ENCODE measurements at places on chromosomes 4 and X. TPM values are rescaled to one million over a fixed set of nuclear protein-coding genes. Genes with fewer than 3 reads are reported as not detected.

- DNase-seq: no peak
These were observed 50.4 kb upstream of the RPA4 start for GRCh38 chrX:96833333-96833732.

DNA sequence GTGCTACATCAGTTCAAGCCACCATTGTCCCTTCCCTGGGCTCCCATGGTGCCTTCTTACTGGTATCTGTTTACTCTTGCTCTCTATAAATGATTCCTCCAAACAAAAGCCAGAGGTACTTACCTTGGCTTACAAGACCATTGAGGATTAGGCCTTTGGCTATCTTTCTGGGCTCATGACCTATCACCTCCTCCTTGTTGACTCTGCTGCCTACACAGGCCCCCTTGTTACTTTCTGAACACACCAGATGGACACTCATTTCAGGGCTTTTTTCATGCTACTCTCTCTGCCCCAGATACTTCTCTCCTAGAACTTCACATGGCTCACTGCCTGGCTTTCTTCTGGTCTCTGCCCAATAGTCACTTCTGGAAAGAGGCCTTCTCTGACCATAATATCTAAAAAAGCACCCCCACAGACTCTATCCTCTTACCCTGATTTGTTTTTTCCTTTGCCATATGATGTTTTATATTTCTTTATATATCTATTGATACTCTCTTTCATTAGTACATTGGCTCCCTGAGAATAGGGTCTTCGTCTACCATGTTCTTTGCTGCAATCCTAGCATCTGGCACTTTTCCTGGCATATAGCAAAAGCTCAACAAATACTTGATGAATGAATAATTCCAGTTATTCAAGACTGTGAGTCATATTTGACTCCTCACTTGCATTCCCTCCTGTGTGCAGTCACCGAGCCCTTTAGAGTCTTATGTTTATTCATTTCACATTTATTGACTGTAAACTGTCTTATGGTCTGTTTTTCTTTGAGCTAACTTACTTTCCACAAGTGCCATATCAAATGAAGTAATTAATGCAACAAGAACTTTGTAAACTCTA is 27.1 kb upstream of the TAPT1 start:
- DNase-seq: no peak

The CLCN5 gene
- 6.4 TPM for total RNA-seq

The PABPC1L2B gene
- not detected for total RNA-seq

The ODAPH gene
- not detected for total RNA-seq

- DNase-seq: no peak
These were observed 125.0 kb downstream of the SPCS3 start for GRCh38 chr4:176444741-176445140.

The AR gene
- total RNA-seq: 53.6 TPM

DNA sequence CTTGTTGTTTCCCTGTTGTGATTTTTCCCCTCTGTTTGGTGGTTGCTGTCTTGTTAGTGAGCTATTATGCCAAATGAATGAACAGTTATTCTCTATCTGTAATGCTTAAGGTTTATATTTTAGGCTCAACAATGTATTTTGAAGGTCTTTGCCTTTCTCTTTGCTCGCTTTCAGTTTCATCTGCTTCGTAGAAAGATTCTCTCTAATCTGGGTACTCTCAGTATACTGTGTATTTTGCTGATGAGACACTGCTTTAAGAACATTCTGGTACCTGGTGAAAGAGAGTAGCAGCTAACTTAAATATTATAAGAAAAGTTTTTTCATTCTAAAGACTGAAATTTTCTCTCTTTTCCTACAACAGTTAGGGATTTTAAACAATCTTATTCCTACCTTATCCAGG is 1274.7 kb upstream of the PABPC4L start:
- DNase-seq: no peak

The TRIM2 gene
- 121 TPM for total RNA-seq

DNA sequence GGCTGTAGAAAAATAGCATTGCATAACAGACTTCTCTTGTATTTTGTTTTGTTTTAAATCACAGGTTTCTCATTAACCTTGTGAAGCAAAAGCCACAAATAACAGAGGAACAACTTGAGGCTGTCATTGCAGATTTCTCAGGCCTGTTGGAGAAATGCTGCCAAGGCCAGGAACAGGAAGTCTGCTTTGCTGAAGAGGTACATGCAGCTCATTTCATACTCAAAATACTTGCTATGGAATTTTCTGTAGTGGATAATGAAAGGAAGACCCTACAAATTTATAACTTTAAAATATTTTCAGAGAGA is 17.6 kb downstream of the AFP start:
- DNase-seq: no peak

DNA sequence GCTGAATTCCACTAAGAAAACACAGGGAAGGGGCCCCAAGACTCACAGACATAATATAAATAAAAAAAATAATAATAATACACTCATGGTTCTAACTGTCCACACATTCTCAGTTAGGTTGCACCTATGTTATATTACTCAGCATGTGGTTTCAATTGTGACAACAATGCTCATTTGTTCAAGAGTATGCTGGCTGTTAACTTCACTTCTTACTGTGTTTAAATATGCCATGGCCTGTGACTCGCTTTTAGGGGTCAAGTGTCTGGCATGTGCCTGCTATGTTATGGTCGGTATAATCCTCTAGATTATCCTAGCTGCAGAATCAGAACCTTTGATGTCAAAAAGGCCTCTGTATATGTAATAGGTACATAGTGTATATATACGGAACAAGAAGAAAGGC is 324.8 kb upstream of the INTU start:
- DNase-seq: no peak

DNA sequence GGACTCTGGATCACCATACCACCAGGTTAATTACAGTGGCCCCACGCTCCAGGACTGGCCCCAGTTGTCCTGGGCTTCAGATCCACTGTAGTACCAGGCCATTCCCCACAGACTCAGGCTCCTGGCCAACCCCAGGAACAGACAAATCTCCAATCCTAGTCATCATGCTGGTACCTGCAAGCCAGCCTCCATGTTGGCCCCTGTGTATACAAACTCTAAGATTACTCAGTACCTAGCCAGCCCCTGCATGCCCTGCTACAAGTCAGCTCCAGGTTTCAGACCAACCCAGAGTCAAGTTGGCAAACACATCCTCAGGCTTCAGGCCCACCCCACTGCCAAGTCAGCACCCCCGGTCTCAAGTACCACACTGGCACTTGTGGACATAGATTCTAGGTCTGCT is 85.9 kb downstream of the KLF8 start:
- DNase-seq: no peak

- DNase-seq: no peak
These were observed 529.1 kb upstream of the SMIM31 start for GRCh38 chr4:164224871-164225270.

DNA sequence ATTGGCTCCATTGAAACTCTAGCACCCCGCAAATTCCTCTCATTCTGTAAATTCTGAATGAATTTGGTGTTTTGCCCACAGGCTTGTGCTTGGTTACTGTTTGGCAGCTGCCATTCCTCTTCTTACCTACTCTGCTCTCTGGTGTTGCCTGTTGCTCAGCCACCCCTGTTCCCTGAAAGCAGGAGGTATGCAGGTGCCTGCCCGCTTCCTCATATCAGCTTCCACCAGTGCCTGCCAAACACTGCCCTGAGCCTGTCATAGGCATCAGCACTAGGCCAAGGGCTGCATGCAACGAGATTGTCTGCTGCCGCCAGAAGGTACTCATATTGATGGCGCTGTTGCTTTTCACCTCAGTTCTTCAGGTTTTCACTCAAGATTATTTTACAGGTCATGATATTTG is 978.1 kb downstream of the C4orf33 start:
- DNase-seq: no peak

DNA sequence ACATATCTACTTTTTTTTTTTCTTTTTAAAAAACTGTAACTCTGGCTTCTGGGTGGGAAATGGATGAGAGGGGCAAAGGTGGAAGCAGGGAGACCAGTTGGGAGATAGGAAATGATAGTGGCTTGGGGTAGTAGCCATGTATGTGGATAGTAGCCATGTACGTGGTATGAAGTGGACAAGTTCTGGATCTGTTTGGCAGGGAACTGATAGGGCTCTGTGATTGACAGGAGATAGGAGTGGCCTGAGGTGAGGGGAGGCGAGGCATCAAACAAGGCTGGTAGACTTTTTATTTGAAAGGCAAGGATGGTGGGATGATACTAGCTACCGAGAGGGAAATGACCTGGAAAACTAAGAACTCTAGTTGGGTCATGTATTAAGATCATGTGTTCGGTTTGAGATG is 117.8 kb downstream of the AFF1 start:
- DNase-seq: no peak

DNA sequence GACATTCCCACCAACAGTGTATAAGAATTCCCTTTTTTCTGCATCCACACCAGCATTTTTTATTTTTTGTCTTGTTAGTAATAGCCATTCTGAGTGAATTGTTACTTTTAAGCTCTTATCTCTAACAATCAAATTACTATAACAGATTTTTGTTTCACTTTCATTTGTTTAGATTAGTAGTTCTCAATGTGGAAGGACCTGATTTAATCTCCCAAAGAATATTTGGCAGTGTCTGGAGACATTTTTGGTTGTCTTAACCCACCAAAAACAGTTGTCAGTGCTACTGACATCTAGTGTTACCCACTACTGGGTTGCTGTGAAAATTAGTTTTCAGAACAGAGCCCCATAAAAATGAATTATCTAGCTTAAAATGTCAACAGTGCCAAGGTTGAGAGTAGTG is 37.9 kb downstream of the RUFY3 start:
- no peak for DNase-seq

DNA sequence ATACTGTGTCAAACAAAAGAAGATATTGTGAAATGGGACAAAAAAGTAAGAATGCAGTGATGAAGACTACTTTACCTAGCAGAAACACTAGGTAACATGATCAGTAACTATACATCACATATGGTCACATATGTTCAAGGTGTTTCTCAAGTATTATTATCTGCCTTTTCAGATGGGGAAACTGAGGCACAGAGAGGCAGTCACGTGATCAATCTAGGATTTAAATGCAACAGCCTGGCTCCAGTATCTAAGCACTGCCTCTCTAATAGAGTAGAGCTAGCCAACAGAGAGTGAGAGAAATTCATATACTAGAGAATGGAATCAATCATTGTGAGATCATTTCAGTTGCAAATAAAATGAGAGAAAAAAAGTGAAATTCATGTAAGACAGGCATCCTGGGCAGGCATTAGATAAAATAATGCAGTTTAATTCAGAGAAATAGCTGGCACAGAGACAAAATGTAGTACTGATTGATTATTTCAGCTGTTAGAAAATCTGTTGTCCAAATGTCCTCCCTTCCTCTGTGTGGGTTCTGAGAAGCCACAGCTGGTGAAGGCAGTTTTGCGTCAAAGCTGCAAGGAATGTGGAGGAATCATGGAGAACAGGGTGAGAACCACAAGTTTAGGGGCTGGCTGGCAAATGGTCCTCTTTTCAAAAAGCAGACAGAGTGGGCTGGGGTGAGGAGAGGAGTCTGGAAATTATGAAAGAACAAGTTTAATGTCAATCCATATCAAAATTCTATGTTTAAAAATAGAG is 26.0 kb downstream of the SMIM43 start:
- DNase-seq: no peak

The SLC9B1 gene
- total RNA-seq: 2.5 TPM

- DNase-seq: no peak
These were observed at the start of gene FGB for GRCh38 chr4:154562697-154563254. FGB (plus strand) TSS chr4:154563011; CDS start chr4:154563019, 8 bp downstream.

- no peak for DNase-seq
These were observed 22.5 kb downstream of the MID1 start for GRCh38 chrX:10597871-10598270.

DNA sequence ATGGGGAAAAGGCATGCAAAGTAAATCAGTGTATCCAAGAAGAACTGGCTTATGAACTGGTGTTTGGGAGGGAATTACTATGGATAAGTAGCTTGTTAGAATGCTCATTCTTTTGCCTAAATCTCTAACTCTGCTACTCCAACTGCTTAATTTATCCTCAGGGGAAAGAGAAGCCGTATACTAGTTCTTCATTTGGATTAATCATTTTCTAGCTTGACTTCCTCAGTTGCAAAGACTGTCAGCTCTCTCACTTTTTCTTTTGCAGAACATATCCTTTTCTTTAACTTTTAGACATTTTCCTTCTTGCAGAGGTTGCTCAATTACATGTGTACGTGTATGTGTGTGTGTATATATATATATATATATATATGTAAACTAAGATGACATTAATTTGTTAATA is 21.9 kb downstream of the GPRIN3 start:
- no peak for DNase-seq

The HTR2C gene
- total RNA-seq: 15.7 TPM

- no peak for DNase-seq
These were observed 197.7 kb upstream of the MAB21L2 start for GRCh38 chr4:150384249-150384648.

The PPP2R2C gene
- 22.6 TPM for total RNA-seq

- DNase-seq: no peak
These were observed 26.0 kb downstream of the ADH4 start for GRCh38 chr4:99117876-99118693.

The FRG1 gene
- 34.7 TPM for total RNA-seq

DNA sequence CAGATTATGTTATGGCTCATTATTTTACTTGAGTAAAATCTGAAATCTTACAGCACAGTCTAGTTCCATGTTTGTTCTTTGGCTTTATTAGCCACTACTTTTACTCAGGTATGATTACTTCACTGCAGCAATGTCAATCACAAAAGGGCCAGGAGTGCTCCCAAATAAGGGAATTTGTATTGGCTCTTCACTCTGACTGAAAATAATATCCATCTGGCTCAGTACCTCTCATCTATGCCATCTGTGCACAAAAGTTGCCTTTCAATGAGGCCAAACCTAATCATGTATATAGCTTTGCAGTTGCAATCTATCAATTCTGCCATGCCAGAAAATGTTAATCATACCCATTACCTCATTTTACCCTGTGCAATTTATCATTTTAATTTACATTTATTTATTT is 161.1 kb downstream of the TECRL start:
- no peak for DNase-seq

GRCh38 chr4:38132843-38133662 is 172.9 kb downstream of the PTTG2 start:
- DNase-seq: no peak

The IL9R gene
- total RNA-seq: not detected

The GLRB gene
- total RNA-seq: 1.0 TPM

The HEPH gene
- 9.1 TPM for total RNA-seq

The P2RY8 gene
- total RNA-seq: 3.6 TPM

The PF4V1 gene
- total RNA-seq: not detected

The HPGDS gene
- total RNA-seq: 3.6 TPM

DNA sequence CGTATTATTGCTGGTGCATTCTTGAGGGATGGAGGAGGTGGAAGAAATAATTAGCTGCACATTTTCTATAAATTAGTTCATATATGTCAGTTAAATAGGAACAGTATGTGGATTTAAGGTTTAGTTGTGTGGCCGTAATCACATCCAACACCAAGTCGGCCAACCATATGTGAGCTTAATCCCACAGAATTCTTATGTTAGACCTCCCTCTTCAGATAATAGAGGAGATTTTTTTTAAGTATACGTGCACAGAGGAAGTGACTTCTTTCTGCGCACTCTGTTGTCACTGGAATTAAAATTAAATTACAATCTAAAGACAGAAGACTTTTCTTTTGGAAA is 2.1 kb downstream of the SEPTIN11 start:
- no peak for DNase-seq

GRCh38 chr4:158169931-158170690 is 2.7 kb downstream of the GASK1B start:
- DNase-seq: no peak

GRCh38 chr4:188532751-188533150 is 393.5 kb downstream of the TRIML1 start:
- DNase-seq: no peak

The SULT1E1 gene
- not detected for total RNA-seq

Measured in uterus (tissue), 4 donors.